ENCODE measurements at places on chromosomes 2 and 18.

DNA sequence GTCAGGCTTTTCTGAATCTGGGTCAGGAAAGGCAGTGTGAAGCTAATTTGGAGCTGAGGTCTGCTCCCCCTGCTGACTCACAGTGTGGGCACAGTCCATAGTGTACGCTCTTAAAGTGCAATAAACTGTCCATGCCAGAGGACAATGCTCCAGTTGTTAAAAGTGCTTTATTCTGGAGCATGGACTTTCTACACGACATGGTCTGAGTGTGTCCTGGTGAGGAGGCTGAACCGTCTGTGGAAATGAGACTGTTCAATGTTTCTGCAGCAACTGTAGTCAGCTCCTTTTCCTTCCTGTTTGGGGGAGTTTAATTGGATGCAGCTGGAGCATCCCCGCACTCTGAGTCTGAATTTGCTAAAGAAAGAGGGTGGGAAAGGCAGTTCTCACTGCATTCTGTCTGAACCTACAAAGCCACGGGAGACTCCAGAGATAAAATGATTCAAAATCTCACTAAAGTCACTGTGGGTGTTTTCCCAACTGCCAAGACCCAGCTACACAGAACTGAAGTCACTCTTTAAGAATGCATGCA is 110.2 kb upstream of the TRIB2 start:
- no peak for DNase-seq

DNA sequence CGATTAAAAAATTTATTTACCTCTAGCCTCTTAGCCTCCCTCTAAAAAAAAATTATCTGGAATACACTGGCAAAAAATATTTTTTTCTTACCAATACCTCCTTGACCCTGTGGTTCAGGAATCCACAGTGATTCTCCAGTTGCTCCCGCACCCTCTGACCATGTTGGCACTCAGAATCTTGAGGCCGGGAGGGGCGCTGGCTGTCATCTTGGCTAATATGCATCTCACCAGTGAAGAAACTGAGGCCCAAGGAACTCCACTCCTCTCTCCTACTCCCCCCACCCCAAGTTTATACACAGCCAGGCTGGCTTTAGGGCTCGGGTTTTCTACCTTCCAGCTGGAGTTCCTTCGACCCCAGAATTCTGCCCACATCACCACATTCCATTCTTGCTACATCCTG is 97.8 kb upstream of the THOC1 start:
- no peak for DNase-seq

- no peak for DNase-seq
Observed at GRCh38 chr18:37552286-37552685, 13.3 kb downstream of the CELF4 start.

DNA sequence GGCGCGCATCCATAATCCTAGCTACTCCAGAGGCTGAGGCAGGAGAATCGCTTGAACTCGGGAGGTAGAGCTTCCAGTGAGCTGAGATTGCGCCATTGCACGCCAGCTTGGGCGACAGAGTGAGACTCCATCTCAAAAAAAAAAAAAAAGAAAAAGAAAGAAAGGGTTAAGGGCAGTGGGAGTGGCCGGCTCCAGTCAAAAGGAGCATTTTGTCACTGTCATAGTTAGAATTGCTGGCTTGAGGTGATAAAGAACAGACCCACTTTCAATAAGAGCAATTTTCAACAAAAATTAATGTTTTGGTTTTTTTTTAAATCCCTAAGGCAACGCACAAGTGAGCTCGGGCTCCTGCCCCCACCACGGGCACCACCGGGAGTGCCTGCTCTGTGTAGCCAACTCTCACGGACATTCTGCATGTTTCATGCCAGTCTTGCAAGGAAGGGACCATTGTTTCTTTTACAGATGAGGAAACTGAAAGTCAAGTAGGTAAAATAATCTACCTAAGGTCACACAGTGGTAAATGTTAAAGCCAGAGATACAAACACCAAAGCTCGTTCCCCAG is 8.5 kb downstream of the CIB4 start:
- no peak for DNase-seq

GRCh38 chr2:55590810-55591440 is 26.5 kb downstream of the PPP4R3B start:
- no peak for DNase-seq

GRCh38 chr2:66574701-66575624 is 140.0 kb downstream of the MEIS1 start:
- DNase-seq, result no peak

GRCh38 chr2:177606636-177607035 is 214.1 kb downstream of the AGPS start:
- DNase-seq, result no peak

- DNase-seq, result no peak
Observed at GRCh38 chr2:236628981-236629605, 59.5 kb downstream of the ACKR3 start.

DNA sequence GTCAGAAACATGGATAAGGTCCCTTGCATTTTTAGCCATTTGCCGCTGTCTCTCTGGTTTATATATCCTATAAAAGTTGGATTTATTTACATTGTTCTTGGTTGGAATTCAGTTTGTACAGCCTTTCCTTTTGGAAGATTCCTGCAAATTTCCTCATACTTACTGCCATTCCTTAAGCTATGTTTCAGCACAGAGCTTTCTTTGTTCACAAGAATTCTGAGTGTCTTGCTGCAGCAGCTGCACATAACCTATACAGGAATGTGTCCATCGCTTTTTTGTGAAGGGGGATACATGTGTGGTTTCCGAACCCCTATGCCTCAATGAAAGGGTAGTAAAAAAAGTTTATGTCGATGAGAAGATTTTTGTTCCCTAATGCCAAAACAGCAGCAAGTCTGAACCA is 48.3 kb upstream of the CCDC68 start:
- no peak for DNase-seq

GRCh38 chr18:69969491-69969890 is 21.8 kb upstream of the CD226 start:
- no peak for DNase-seq

Measured in activated naive CD4-positive, alpha-beta T cell (primary cell).